Mucosa of descending colon (tissue), 3 donors: ENCODE measurements at places on chromosomes 7 and 10.

DNA sequence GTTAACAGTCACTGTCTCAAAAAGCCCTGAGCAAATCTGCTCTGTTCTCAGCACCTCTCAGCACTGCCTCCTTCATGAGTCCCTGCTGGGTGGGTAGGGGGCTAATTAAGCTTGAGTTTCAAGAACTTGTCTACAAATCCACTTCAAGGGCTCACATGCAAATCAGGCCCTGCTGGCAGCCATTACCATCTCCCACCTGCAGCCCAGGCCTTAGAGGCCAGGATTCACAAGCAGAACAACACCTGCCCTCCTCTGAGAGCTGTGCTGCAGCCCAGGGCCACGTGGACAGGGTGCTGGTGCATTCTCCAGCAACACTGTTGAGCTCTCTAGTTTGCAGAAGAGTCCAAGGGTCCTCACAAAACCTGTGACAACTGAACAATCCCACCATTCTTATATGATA is 119.2 kb downstream of the DPP6 start:
- no peak for DNase-seq

DNA sequence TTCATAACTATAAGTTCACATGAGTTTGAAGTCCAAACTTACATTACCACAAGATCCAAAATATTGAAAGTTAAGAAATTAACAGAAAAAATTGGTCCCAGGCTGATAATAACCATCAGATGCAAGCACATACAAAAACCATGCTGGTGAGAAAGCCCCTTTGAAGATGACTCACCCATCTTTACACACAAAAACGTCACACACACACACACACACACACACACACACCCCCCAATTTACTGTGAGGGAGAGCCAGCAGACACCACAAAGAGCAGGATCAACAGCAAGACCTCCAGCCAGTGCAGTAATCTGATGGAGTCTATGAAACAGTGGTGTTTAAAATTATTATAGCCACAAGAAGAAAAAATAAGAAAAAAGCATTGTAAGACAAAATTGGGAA is 50.1 kb upstream of the DRGX start:
- no peak for DNase-seq

DNA sequence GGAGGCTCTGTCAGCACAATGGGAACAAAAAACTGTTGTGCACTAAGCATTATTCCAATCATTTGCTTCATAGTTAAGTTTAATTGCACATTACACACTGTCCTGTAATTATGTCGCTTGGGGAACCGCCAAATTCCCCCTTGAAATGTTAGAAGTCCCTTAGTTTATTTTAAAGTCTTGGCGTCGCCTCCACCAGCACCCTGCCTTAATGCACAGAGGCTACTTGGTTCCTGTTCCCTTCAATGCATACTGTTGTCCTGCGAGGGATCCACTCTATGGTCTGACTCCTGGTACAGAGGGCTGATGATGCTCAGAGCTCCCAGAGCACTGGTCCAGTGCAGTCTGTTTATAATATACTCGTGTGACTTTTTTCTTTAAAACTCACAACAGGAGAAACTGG is 330.7 kb downstream of the ELMO1 start:
- no peak for DNase-seq

DNA sequence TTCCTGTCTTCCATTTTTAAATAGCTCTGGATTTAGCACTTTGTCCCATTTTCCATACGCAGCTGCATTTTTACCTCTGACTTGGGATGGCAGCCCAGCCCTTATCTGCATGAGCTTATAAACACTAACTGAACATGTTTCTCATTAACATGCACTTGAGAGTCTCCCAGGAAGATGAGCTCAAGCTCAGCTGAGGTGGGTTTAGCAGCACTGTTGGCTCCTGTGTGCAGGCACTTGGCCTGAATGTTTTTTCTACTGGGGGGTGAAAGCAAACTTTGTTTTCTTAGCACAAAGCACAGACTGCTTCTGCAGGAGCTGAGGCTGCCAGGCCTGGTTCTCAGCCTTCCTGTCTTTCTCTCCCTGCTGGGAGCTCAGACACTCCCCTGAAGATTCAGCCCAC is 1093.6 kb upstream of the AUTS2 start:
- DNase-seq = no peak

DNA sequence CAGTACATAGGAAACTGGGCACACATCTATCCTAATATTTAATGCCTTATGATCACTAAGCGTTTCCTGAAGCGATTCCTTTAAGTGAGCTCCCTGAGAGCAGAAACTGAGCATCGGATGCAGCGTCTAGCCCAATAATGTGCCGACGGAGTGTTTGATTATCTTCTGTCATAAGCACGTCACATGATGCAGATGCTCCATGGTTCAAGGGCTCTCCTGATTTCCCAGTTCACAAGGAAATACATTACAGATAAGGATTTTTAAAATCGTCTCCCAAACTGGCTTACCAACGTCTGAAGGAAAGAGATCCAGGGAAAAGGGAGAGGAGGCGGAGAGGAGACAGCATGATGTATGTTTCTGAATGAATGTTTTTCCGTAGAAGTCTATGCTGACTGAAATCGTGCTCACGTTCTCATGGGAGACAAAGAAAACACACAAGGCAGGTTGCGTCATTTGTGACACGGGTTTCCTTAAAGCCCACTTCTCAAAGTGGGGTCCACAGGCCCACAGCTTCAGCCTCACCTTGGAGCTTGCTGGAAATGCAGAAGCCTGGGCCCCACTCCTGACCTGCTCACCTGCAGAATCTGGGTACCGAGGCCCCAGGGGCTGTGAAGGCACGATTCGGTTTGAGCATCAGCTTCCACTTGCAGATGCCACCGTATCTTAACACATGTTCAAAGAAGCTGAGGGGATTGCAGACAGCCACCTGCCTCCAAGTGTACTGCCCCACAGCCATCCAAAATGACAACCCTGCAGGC is 21.5 kb upstream of the INSIG1 start:
- no peak for DNase-seq

- no peak for DNase-seq
Observed at GRCh38 chr10:60606343-60607080, 171.8 kb upstream of the CDK1 start.

DNA sequence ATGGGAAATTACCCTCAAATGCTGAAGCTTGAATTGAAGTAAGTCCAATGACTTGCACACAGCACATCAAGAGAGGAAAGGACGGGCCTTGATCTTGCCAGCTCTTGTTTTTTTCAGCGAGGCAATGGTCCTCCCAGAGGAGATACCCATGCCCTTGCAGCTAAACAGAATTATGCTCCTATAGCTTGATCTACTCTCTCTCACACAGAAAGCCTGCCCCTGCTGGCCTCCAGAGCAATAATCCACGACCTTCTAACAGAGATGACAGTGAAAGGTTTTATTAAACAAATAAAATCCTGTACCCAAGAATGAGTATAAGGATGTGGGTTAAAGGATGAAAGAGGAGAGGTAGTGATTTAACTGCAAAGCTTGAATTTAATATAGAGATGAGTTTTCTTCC is 268.0 kb downstream of the ADRA2A start:
- no peak for DNase-seq

DNA sequence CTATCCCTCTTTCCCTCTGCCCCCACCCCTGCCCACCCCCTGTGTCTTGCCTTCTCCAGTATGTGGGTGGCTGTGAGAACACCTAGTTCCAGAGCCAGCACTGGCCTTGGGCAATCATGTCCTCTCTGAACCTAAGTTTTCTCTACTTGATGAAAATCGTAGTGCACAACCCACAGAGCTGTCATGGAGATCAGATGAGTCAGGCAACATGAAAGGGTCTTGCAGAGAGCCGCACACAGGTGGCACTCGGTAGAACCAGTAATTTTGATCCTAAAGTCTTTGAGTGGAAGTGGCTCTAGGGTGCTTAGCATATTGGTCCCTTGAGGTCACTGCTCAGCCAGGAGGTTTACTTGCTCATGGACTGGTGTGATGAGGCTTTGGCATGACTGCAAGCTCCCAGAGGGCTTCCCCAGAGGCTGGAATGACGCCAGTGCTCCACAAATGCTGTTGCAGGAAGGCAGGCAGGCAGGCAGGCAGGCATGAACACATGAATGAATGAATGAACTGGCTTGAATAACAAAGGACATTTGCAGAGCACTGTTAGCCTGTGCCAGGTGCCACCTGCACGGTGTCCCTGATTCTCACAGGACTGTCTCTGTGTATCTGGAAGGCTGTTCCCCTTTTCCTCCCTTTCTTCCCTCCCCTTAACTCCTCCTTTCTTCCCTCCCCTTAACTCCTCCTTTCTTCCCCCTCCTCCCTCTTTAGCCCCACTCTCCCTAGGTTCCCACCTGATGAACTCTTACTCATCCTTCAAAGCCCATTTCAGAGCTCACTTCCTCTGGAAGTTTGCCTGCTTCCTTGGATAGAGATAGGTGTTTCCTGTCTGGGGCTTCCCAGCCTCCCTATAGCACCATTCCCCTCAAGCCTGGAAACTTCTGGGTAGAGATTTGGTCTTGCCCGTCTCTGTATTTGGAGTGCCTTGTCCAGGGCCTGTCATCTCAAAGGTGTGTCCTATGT is 27.2 kb upstream of the CTBP2 start:
- no peak for DNase-seq

GRCh38 chr10:11063856-11064255 is 46.2 kb downstream of the CELF2 start:
- DNase-seq = no peak

GRCh38 chr10:1657479-1657878 is 79.8 kb downstream of the ADARB2 start:
- DNase-seq = no peak

DNA sequence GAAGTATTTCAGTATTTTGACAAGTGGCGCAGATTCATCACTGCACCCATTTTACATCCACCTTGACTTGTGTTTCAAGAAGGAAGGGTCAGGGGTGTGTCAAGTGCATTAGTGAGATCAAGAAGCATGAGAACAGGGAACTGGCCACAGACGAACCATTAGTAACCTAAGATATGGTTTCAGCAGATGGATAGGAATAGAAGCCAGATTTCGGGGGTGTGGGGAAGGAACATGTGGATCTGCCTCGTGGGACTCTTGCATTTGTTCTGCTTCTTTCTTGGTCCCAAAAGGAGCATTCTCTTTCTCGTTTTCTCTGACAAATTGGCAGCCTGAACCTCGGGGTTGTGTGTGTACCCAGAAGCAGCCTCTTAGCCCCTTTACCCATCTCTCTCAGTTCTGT is 9.6 kb downstream of the DENND2A start:
- no peak for DNase-seq

DNA sequence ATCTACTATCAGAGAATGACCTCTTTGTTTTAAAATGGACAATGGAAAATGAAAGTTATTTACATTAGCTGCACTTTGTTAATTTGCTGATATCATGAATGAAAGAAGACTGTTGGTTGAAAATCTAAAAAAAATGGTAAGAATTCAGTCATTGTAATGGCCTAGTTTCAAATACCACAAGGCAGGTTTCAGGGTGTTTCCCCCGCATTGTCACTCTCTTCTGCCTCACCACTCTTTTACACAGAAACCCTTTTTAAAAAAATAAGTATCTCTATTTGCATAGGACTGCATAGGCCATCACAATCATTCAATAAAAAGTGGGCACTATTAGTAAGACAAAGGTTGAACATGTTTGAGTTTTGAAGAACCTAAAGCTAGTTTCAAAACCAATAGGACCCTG is 737.1 kb downstream of the INHBA start:
- no peak for DNase-seq

- DNase-seq = peak; percentile 39
Observed at GRCh38 chr7:50092579-50093491, at the start of gene ZPBP. Gene ZPBP, minus strand, starts transcription at chr7:50093246. Its CDS starts 52 bp downstream, at chr7:50093194.

- DNase-seq = no peak
Observed at GRCh38 chr10:49116509-49117375, 1.4 kb upstream of the VSTM4 start.

DNA sequence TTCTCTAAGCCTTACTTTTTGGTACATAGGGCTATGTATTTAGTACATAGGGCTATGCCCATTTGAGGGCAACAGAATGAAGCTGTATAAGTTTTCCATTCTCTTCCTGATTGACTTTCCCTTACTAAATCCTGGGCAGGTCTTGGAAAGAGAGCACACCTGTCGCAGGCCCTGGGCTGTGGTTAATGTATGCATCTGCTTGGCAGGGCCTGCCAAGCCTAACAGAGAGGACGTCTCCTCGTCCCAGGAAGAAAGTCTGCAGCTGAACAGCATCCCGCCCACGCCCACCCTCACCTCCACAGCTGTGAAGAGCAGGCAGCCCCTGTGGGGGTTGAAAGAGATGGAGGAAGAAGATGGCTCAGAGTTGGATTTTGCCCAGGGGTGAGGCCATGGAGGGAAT is 8.9 kb upstream of the PVRIG start:
- DNase-seq = peak; percentile 52

DNA sequence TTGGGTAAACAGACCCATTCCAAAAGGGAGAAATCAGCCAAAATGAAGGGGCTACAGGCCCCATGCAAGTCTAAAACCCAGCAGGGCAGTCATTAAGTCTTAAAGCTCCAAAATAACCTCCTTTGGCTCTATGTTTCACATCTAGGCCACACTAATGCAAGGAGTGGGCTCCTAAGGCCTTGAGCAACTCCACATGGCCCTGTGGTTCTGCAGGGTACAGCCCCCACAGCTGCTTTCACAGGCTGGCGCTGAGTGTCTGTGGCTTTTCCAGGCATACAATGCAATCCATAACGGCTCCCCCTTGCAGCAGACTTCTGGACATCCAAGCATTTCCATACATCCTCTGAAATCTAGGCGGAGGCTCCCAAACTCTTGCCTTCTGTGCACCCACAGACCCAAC is 9.0 kb downstream of the TMEM243 start:
- DNase-seq = no peak

GRCh38 chr7:150369748-150370501 is 1.3 kb downstream of the REPIN1 start:
- no peak for DNase-seq

DNA sequence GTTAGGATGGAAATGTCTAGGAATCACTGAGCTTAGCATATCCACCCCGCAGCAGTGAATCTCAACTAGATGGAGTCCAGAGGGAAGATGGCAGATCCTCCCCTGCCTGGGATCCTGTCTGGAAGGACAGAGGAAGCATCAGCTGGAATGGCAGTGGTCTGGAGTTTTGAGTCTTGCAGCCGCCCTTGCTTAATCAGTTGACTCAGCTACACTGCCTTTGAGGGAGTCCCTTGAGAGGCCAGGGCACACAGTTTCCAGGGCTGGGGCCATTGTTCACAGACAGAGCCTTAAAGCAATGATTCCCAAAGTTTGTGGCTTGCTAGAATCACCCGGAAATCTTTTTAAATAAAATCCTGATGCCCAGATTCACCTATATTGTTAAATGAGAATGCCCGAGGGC is 128.1 kb downstream of the NT5C2 start:
- DNase-seq = no peak

- no peak for DNase-seq
Observed at GRCh38 chr10:100927266-100927665, 14.5 kb downstream of the SLF2 start.

DNA sequence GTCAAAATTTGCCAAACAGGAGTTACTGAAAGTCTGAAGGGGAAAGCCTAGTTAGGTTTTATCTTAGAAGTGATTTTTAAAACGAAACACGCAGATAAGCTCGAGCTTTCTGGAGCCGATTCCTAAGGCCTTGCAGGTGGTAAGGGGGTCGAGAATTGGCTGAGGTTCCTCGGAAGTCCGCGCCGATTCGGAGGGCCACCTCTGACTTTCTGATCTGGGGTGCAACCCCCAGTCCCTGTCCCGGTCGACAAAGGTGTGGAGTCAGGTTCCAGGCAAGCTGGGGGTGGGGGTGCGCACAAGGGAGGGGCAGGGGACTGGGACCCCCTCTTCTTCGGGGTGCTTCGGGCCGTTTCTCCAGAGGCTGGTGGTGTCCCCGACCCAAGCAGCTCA is 701 bp upstream of the CUL1 start:
- no peak for DNase-seq

GRCh38 chr10:6072215-6072934 is 10.2 kb upstream of the IL2RA start:
- no peak for DNase-seq
